ENCODE measurements at places on chromosomes 4 and X.

GRCh38 chrX:48450076-48450475 is 20.0 kb downstream of the SLC38A5 start:
- DNase-seq: no peak
- no peaks in the 10 kb centered on the region for H3K36me3 ChIP-seq
- no peak overlapping the region for H3K4me3 ChIP-seq
- no peaks in the 10 kb centered on the region for H3K4me1 ChIP-seq
- no peak overlapping the region for H3K27ac ChIP-seq

- DNase-seq: no peak
- peak overlapping the region; percentile 83 for H3K27ac ChIP-seq
- H3K27me3 ChIP-seq: no peaks in the 10 kb centered on the region
- H3K4me1 ChIP-seq: peaks cover 13% of the 10 kb centered on the region
- H3K36me3 ChIP-seq: no peaks in the 10 kb centered on the region
Measured at GRCh38 chrX:24480400-24480865, 15.3 kb downstream of the PDK3 start.

- DNase-seq: no peak
- no peak overlapping the region for H3K27ac ChIP-seq
- no peak overlapping the region for H3K4me3 ChIP-seq
- H3K27me3 ChIP-seq: no peaks in the 10 kb centered on the region
- H3K4me1 ChIP-seq: no peaks in the 10 kb centered on the region
- H3K36me3 ChIP-seq: no peaks in the 10 kb centered on the region
Measured at GRCh38 chrX:153327561-153327960, 6.0 kb upstream of the PNMA6F start.

DNA sequence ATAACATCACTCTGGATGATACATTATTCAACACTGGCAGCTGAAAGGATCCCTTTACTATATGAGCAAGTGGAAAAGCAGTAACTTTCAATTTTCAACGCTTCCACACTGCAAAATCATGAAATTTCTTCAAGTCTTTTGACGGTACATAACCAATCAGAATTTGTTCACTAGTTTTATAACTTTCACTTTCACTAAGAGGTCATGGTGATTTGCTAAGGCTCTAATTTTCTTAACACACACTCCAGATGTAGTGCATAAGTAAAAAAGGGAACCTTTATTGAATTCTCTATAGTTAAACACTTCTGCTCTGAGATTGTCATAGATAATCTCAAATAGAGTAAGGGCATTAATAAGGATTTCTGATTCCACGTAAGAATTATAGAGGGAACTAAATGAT is 4.1 kb downstream of the ARMCX2 start:
- H3K27me3 ChIP-seq: no peaks in the 10 kb centered on the region
- DNase-seq: no peak
- no peak overlapping the region for H3K27ac ChIP-seq
- H3K4me1 ChIP-seq: no peaks in the 10 kb centered on the region

GRCh38 chrX:39613482-39613995 is 484.2 kb downstream of the BCOR start:
- peak overlapping the region; percentile 21 for H3K4me3 ChIP-seq
- peak; percentile 72 for DNase-seq
- no peaks in the 10 kb centered on the region for H3K36me3 ChIP-seq
- H3K4me1 ChIP-seq: peaks cover 9% of the 10 kb centered on the region
- peak overlapping the region; percentile 52 for H3K27ac ChIP-seq

- H3K4me3 ChIP-seq: no peak overlapping the region
- H3K27me3 ChIP-seq: no peaks in the 10 kb centered on the region
- H3K4me1 ChIP-seq: no peaks in the 10 kb centered on the region
- no peaks in the 10 kb centered on the region for H3K36me3 ChIP-seq
- H3K27ac ChIP-seq: no peak overlapping the region
- no peak for DNase-seq
Measured at GRCh38 chr4:32203340-32203739, 1483.2 kb downstream of the PCDH7 start.
